ENCODE measurements at places on chromosomes 13 and 19.

DNA sequence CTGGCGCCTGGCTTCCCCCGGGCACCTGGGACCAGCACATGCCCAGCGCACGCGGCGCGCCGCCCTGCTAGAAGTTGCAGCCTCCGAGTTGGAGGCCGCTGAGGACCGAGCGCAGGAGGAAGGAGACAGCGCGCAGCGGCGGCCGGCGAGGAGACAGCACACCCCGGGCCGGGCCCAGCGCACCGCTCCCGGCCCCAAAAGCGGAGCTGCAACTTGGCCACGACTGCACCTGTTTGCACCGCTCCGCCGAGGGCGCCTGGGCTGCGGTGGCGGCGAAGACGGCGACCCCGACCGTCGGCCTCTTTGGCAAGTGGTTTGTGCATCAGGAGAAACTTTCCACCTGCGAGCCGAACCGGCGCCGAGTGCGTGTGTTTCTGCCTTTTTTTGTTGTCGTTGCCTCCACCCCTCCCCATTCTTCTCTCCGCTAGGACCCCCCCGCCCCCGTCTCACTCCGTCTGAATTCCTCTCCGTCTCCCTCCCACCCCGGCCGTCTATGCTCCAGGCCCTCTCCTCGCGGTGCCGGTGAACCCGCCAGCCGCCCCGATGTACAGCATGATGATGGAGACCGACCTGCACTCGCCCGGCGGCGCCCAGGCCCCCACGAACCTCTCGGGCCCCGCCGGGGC is at the start of gene SOX1:
TSS of gene SOX1 (plus strand) at position 34 of the 626 bp plus-strand sequence. CDS start at position 544, 510 bp downstream.
- no peak for DNase-seq

DNA sequence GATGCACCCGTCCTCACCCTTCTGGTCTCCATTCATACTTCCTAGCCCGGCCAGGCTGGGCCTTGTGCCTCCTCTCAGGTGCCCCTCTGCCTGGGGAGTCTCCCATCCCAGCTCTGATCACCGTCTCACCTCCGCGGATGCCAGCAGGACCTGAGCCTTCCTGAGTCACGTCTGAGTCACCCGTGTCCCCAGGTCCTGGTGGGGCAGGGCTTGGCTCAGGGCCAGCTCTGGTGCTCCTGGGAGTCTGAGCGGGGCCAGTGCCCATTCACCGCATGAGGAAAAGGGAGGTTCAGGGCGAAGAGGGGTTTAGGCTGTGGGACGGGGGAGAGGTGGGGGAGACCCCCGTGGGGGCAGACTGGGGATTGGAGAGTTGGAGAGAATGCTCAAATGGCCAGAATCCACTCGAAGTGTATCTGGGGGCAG is 593 bp downstream of the ATP8B3 start:
- peak; percentile 72 for DNase-seq

DNA sequence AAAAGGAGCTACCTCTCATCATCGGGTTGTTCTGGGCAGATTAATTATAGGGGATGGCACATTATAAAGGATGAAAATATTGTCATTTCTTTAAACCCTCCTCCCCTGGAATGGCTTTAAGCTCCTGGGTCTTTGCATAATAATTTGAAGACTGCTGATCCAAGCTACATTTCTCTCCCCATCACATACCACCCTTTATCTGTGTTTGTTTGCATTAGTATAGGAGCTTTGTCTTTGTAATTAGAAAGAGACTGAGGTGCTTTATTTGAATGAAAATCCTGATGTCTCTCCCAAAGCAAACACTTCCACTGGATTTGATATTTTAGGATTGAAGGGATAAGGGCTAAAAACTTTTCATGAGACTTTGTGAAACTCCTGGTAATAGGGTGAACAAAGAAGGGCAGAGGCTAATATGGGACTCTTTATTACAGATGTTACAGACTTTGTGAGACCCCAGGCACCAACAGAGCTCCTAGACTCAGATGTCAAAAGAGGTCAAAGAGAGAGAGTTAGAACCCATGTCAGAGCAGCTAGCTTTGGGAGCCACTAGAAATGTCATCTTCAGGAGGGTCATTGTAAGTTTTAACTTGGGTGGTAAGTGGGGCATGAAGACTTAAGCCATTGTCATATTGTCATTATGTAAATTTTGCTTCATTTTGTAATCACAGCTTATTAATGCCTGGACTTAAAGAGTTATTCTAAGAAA is 75.3 kb upstream of the RXFP2 start:
- DNase-seq = no peak

DNA sequence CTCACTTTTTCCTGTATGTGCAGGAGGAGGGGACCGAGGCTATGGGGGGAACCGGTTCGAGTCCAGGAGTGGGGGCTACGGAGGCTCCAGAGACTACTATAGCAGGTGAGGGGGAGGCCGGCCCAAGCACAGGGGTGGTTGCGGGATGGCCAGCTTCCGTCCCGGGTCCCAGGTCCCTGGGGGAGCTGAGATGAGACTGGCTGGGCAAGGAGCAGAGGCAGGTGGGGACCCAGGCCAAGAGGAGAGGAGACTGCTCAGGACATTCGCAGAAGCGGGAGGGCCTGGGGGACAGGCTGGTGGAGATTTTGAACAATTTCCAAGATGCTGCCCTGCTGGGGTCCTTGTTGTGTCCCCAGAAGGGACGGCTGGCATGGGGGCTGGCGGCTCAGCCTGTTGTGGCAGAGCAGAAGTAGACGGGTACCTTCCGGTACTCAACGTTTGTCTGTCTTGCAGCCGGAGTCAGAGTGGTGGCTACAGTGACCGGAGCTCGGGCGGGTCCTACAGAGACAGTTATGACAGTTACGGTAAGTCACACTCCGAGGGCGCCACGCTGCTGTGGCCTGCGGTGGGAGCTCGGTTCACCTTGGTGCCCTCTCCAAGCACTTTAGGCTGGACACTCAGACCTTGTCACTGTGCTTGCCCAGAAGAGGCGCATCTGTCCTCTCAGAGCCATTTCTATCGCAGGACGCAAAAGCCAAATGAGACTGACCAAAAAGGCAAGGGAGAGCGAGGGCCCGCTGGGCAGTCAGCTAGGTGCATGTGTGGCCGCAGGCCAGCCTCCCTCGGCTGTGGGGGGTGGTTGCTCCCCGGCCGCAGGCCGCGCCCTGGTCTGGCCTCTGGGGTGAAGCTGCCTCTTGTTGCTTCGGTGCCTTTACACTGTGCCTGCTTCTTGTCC is 2.6 kb downstream of the CIRBP start:
- no peak for DNase-seq

DNA sequence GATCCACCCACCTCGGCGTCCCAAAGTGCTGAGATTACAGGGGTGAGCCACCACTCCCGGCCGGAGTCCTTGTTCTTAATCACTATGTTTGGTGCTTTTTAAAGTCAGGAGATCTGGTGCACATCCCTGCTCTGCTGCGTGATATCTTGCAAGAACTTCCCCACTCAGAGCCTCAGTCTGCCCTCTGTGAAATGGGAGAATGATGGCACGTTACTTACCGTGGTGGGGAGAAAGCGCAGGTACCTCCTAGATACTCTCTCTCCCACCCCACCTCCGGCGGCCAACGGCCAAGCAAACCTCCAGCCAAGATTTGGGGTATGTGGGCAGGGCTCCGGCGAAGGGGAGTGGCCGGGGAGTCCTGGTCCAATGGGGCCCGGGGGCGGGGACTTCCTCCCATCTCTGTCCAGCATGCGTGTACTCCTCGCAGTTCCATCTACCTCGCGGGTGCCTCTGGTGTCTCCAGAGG is at the start of gene RYR1:
TSS of gene RYR1 (plus strand) at position 424 of the 466 bp plus-strand sequence. CDS start 139 bp downstream, outside the sequence.
- no peak for DNase-seq

- no peak for DNase-seq
Measured at GRCh38 chr19:12899891-12900518, 9.0 kb downstream of the GCDH start.

DNA sequence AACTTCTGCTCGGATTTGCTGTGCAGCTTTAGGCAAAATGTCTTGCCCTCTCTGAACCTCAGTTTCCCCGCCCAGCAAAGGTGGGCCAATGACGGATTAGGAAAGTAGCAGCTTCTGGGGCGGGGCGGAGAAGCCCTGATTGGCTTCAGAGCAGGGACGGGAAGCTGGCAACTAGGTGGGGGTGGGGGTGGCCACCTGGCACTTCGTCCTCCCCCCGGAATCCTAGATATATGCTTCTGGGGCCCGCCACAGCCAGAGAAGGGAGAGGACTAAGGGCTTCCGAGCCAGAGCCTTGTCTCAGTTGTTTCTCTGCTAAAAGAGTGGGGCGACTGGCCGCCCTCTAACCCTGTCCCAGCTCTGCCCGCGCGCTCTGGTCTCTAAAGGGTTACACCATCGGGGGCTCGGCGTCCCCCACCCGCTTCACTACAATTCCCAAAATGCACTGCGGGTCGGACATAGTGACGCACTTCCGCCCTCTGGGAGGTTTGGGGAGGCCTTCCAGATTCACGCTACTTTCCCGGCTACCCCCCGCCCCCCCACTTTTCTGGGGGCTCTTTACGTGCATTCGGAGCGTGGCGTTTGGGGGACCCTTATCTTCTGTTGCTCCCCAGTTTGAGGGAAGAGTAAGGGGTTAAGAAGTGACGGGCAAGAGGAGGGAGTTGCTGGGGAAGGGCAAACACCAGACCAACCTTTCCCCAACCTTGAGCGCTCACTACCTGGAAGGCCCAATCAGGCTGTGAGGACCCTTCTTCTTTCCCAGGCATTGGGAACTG is 672 bp upstream of the IRF2BP1 start:
- DNase-seq = peak; percentile 83

- no peak for DNase-seq
Measured at GRCh38 chr19:39645800-39646411, 9.8 kb upstream of the LGALS16 start.

GRCh38 chr19:38975861-38976271 is 324 bp upstream of the FBXO17 start:
- no peak for DNase-seq

GRCh38 chr19:45901912-45902650 is at the start of gene MYPOP:
TSS of gene MYPOP (minus strand) at chr19:45902613. CDS start at chr19:45901773, 840 bp downstream.
- DNase-seq = no peak

DNA sequence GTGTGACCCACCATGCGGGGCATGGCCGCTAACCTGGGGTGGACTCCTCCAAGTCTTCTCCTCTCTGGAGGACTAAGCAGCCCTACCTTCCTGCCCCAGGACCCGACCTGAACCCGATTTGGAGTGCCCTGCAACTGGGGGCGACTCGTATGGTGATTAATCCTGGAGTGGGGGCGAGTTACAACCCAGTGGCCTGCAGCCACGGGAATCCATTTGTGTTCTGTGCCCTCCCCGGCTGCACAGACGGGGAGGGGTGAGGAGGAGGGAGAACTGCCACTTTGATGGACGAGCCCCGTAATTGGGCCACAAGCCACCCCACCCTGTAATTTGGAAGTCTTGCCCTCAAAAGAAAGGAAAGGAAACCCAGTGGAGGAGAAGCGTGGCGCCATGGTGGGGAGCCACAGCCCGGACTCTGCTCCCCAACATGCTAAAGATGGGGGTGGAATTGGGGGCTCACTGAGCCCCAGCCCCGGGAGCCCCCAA is 18.0 kb downstream of the PRR36 start:
- no peak for DNase-seq

DNA sequence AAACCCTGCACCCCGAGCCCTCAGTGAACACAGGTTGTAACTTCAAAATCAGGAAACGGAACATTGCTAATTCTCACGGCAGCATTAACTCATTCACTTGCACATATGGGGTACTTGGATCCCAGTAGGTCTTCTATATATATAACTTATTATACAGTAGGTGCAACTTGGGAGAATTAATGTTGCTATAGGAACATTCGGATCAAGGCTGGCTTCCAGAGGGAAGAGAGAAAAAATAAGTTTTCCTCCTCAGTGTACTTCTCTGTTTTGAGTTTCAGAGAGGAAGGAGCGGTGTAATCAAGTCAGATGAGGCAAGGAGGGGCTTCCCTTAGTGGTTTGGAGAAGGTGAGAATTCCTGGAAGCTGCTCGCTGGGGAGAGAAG is 90.9 kb upstream of the ZNF507 start:
- no peak for DNase-seq

GRCh38 chr13:20706661-20707060 is 3.2 kb downstream of the IL17D start:
- DNase-seq = no peak

GRCh38 chr19:532561-533363 is 1.2 kb downstream of the CDC34 start:
- peak; percentile 35 for DNase-seq

- DNase-seq = peak; percentile 48
Measured at GRCh38 chr19:19538061-19538784, at the start of gene CILP2. TSS of gene CILP2 (plus strand) at chr19:19538265. CDS start at chr19:19538350, 85 bp downstream.

- DNase-seq = no peak
Measured at GRCh38 chr13:112124141-112124540, 57.2 kb downstream of the SOX1 start.

DNA sequence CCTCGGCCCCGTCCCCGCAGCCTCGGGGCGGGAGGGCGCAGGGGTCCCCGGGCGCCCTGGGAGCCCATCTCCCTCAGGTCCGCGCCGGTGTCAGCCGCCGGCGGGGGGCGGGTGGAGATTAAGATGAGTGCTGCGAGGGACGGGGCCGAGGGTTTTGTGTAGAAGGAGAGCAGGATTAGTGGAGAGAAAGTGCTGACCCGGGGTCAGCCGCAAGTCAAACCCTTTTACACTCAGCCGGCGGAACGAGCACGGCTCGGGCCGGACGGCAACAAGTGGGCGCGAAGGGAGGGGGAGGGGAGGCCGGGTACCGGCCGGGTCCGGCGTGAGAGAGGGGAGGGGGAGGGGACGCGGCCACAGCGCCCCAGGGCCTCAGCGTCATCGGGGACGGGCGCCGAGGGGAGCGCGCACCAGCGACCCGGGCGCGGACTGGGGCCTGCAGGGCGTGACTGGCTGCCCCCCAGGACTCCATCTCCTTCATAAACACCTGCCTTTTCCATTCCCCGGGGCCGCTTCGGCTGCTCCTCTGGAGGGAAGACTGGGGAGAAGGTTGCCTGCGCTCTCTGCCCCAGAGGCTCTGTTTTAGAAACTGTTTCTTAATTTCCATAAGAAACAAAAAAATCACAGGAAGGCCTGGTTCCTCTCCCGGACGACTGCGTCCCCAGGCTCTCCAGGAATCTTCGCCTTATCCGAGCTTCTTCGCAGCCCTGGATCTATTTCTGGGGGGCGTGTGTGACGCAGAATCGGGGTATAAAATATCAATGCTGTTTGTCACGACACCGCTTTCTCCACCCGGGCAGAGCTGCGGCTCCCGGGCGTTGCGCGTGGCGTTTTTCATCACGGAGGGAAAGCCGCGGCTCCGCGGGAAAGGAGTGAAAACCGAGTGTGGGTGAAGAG is 6.5 kb downstream of the SOX1 start:
- DNase-seq = no peak

DNA sequence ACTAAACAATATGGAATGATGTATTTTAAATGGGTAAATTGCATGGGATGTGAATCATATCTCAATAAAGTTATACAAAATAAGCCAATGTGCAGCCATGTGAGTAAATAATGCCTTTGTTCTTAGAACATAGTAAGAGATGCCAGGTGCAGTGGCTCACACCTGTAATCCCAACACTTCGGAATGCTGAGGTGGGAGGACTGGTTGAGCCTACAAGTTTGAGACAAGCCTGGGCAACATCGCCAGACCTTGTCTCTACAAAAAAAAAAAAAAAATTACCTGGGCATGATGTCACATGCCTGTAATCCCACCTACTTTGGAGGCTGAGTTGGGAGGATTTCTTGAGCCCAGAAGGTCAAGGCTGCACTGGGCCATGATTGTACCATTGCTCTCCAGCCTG is 230.7 kb downstream of the RFC3 start:
- no peak for DNase-seq

- no peak for DNase-seq
Measured at GRCh38 chr13:47019977-47020376, 123.1 kb upstream of the HTR2A start.
